ENCODE measurements at places on chromosomes 2 and 18. TPM values are rescaled to one million over a fixed set of nuclear protein-coding genes. Genes with fewer than 3 reads are reported as not detected.

- DNase-seq, result no peak
These were observed 47.8 kb upstream of the GALNT13 start for GRCh38 chr2:153823880-153824279.

Gene FBXO41
- 4.5 TPM for total RNA-seq

GRCh38 chr18:26181343-26181826, 44.9 kb upstream of the TAF4B start:
- DNase-seq, result no peak

GRCh38 chr2:225064928-225065327, 22.7 kb upstream of the DOCK10 start:
- DNase-seq, result no peak

- no peak for DNase-seq
These were observed 23.3 kb downstream of the RMC1 start for GRCh38 chr18:23526501-23527063.

- no peak for DNase-seq
These were observed 47.5 kb upstream of the DARS1 start for GRCh38 chr2:136032817-136033535.

DNA sequence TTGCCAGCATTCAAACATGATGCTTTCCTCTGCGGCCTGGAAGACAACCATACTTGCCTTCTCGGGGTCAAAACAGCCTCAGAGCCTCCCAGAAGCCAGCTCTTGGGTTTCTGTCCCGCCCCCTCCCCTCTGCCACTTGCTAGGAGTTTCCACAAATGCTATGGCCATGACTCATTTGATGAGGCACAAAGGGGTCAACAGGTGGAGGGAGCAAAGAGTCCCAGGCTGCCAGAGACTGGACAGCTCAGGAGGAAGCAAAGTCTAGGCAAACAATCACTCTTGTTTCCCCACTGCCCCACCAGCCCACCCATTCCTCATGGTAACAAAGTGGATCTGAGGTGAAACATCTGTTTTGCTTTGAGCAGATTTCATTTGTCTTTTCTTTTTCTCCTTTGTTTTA, 551.1 kb downstream of the TNS1 start:
- DNase-seq, result peak; percentile 31

Gene ASXL3
- total RNA-seq, result under 0.01 TPM

DNA sequence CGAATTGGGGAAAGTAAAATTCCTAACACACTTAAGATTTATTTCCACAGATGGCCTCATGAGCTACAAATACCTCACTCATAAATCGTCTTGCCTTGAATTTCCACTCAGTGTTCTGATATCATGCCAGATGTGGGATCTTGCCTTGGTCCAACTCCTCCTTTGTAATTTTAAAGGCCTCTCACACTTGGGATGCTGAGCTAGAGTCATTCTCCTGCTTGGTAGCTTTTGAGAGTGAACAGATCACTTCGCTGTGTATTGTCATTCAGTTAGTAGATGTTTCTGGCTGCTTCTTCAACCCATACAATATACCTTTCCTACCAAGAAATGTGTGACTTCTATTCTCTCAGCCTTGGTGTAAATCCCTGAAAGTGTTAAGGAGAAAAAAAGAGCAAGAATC, 309.2 kb downstream of the NRXN1 start:
- DNase-seq, result no peak

DNA sequence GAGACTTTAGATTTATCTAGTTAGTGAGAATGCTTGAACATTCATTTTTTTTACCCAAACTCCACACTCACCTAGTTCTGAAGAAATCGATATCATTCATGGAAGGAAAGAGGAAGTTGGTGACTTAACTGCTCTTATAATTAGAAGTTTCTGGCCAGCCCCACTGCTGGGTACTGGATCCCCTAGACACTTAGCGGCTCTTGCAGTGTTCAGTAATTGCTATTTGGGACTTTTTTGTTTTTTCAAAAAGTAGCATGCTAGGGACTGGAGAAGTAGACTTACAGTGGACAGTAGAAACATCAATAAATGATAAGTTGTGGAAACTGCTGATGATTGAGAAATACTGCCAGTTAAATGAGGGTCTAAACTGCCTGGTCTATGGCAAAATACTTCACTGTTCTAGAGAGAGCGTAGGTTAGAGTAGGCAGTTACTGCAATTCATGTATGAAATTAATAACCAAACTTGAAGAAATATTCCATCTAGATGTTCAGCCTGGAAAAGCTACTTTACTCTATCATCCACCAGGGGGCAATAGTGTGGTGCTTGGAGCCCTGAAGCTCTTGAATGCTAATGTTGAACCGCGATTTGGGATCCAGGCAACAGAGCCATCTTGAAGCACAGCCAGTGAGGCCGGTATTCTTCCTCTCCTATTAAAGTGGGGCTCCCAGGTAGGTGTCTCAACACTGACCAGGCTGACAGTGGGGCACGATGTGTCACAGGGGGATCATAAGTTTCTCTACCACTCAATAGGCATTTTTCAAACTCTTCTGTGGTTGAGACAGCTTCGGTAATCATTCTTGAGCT, 146.1 kb upstream of the SESTD1 start:
- no peak for DNase-seq

DNA sequence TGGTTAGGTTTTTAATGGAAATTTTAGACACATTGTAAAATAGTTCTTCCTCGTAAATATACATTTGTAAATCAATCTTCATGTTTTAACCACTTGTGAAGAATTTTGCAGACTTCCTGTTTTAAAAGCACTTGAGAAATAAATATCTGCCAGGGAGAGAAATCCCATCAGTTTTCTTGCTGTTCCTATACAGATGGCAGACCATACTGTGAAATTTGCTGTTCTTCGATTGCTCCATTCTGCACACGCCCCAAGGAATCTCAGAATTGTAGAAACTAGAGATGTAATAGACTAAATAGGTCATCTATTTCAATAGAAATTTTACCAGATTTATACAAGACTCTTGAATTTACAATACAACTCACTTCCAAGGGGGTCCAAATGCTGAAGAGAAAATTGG, 75.8 kb upstream of the PIK3C3 start:
- no peak for DNase-seq

DNA sequence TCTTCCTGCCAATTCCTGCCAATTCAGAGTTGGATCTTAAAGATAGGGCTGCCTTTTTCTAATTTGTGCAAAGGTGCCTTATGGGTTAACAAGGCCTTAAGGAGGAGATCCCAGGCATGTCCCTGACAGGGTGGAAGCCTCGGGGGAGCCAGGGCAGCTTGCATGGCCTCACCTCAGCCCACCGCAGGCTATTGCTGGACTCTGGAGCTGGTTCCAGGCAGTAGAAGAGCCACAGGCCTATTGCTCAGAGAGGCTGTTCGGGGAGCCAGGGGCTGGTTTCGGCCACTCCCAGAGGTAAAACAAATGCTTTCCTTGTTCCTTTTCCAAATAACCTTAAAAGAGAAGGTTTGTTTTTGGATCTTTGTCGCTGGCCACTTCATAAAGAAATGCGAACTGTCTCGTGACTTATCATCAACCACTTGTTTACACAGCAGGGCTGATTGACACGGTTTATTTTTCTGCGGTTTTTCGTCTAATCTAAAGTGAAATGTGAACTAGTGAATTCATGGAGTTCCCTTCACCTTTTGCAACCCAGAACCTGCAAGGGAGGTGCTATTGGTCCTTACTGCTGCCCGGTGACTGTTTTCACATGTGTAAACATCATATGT, 108.6 kb downstream of the APOB start:
- DNase-seq, result no peak

DNA sequence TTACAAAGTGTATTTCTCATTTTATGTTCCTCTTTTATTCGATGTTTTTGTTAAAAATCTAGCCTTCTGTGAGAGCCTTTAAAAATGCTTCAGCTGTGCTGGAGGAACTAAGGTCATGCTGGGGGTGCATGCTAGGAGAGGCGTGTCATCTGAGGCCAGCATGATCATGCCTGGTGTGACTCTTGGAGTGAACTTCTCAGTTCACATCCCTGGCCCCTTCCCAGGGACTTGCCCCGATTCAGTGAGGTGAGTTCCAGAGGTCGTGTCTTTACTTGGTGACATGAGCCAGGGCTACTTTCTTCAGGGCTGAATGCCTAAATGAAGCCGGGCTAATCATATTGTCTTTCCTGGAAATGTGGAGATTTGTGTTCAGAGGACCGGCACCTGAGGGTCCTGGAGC, 264.9 kb downstream of the MREG start:
- no peak for DNase-seq

GRCh38 chr18:22428672-22429071, 11.0 kb upstream of the CTAGE1 start:
- no peak for DNase-seq

GRCh38 chr2:153230977-153231376, 247.6 kb downstream of the RPRM start:
- DNase-seq, result no peak

Gene REG3A
- not detected for total RNA-seq

- no peak for DNase-seq
These were observed 36.0 kb downstream of the RMC1 start for GRCh38 chr18:23539296-23539695.

Gene POTEI
- total RNA-seq, result not detected

- no peak for DNase-seq
These were observed 154.5 kb upstream of the NRP2 start for GRCh38 chr2:205527801-205528200.

Gene MRPS5
- total RNA-seq, result 66.1 TPM

DNA sequence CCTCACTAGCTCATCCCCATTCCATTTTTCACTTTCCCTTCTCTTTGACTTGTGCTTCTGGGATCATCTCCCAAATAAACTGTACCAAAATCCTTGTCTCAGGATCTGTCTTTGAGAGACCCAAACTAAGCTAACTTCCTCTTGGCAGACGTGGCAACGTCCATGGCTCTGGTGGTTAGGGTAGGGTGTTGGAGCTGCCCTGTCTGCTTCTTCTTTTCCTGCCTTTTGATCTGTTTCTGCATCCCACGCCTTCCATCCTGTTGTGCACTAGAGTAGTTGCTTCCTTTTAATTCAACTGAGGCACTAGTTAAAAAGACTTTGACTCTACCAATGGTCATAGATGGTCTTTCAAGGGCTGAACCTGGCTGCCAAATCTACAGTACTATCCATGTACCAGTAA, 5.5 kb upstream of the MAP4K4 start:
- no peak for DNase-seq

DNA sequence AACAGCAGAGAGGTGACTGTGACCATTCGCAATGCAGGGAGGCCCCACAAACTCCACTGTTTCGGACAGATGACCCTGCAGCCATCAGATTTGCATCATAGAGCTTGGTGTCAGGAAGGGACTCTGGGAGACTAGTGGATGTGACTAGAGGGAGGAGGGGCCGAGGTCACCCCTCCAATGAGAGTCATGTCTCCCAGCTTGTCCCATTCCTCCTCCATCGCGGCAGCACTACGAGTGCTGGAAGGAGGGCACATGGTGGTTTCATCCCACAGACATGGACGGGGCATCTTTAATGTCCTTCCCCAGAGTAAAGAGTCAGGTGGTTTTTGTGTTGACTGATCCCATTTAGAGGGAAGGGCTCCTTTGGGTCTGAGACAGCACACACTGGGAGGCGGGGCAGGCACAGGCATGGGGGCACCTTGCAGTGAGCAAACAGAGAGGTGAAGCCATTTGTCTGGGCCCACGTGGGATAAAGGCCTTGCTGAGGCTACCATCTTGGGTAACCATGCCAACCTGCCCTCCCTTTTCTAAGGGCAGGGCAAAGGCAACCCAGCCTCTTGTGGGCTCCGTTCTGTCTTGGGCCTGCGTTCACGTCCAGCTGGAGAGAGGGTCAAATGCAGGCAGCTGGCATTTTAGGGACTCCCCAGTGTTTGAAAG, 208.1 kb downstream of the ASB1 start:
- no peak for DNase-seq

Gene ELOA2
- not detected for total RNA-seq

Gene DCAF17
- total RNA-seq, result 8.0 TPM

DNA sequence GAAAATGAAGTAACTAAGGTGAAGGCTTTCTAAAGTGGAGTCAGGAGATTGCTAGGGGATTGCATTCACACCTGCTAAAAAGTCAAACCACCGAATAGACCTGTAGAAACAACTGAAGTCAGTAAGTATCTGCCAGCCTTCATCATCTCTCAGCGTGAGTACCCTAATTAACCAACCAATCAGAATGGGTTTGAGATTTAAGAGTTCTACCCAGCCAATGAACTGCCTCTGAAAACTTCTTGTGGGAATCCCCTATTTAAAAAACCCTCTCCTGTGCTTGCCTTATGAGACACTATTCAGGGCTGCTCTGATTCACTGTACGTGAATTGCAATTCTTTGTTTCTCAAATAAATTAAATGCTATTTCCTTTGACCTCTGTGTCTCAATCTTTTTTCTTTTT, 3.4 kb upstream of the FAM161A start:
- DNase-seq, result no peak

DNA sequence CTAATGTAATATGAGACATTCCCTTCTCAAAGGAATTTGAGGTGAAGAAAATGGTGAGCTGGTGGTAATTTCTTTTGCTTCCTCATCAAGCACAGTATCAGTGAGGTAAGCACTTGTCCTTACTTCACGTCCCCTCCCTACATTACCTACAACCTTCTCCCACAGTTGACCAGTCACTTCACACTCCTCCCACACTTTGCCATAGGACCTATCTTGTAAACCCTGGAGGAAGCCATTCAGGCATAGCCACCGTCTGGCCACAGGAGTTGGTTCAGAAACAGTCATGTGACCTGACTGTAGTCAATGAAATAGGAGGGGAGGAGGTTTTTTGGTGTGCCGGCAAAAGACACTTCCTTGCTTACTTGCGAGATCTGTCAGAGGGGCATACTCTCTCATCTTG, 12.1 kb downstream of the ACOXL start:
- DNase-seq, result no peak

Gene DPY30
- 100 TPM for total RNA-seq

DNA sequence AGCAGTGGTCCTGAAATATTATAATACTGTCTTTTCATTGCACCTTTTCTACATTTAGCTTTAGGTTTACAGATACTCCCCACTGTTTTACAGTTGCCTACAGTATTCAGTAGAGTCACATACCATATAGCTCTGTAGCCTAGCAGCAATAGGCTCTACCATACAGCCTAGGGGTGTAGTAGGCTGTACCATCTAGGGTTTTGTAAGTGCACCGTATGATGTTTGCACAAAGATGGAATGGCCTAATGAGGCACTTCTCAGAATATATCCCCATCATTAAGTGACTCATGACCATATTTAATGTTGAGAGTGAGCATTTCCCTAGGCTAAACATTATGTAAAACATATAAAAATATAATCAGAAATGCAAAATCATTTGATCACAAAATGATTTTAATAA, 511.3 kb upstream of the RAB12 start:
- DNase-seq, result no peak

Gene B3GNT7
- total RNA-seq, result 10.7 TPM

Gene CFC1
- not detected for total RNA-seq

Gene HSBP1L1
- total RNA-seq, result 44.7 TPM

DNA sequence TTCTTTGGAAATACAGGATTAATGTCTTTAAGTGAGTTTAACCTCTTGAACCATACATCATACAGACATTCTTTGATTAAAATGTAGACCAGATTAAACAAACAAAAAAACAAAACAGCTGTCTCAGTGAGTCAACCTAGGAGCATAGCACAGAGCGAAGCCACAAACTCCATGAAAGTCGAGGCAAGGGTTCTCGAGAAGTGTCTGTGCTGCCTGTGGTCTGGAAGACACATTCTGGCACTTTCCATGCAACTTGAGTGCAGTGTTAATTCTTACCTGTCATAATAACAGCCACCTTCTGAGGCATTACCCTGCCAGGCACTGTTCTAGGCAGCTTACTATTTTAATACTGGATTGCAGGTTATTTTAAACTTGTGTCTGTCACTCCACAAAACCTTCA, 435.5 kb upstream of the MMADHC start:
- DNase-seq, result no peak

Gene KLF11
- total RNA-seq, result 6.9 TPM

- no peak for DNase-seq
These were observed 11.3 kb downstream of the NCL start for GRCh38 chr2:231452799-231453508.
